Natural killer cell (primary cell): ENCODE measurements at places on chromosomes 6 and 20. TPM values are rescaled to one million over a fixed set of nuclear protein-coding genes. Genes with fewer than 3 reads are reported as not detected.

GRCh38 chr6:151647976-151648639 lies 154.3 kb downstream of the CCDC170 start:
- H3K27me3 ChIP-seq = no peaks in the 10 kb centered on the region
- H3K36me3 ChIP-seq = no peaks in the 10 kb centered on the region
- H3K4me3 ChIP-seq = no peak overlapping the region
- H3K27ac ChIP-seq = no peak overlapping the region

DNA sequence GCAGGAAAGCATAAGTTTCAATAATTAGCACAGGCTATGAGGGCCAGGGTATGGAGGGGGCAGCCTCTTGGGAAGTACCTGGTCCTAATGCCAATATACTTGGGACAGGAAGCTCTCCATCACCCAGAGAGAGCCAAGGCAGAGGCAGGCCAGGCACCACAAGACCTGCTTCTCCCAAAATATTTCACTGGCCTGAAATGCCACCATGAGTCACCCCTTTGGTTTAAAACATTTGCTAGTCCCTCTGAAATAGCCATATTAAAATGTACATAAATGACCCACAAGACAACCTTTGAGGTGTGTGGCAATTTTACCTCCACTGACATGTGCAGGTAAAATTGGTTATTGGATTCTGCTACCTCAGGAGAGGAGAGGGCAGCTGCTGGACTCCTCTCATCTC lies 23.4 kb upstream of the SCUBE3 start:
- H3K27me3 ChIP-seq = no peaks in the 10 kb centered on the region
- no peak for DNase-seq
- H3K27ac ChIP-seq = no peak overlapping the region
- H3K36me3 ChIP-seq = no peaks in the 10 kb centered on the region

GRCh38 chr6:154590756-154591155 lies 80.3 kb upstream of the CNKSR3 start:
- H3K4me1 ChIP-seq = no peaks in the 10 kb centered on the region
- H3K4me3 ChIP-seq = no peak overlapping the region
- H3K27ac ChIP-seq = no peak overlapping the region
- no peaks in the 10 kb centered on the region for H3K27me3 ChIP-seq
- DNase-seq = no peak

DNA sequence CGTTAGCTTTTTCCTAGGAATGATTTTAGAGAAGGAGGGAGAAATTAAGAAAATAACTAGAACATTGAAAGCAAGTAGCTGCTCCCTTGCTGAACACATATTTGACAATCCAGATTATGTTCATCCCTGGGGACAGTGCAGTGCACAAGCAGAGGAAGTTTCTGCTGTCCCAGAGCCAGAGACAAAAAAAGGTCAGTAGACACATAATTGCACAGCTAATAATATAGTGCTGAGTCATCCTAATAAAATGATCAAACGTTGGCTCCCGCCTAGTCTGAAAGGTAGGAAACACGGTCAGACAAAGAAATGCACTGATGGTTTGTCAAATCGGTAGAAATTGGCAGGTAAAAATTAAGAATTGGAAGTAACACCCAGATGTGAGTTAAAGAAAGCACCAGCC lies 21.7 kb upstream of the SSTR4 start:
- no peaks in the 10 kb centered on the region for H3K4me1 ChIP-seq
- no peaks in the 10 kb centered on the region for H3K36me3 ChIP-seq
- no peak for DNase-seq
- H3K27me3 ChIP-seq = no peaks in the 10 kb centered on the region
- no peak overlapping the region for H3K4me3 ChIP-seq

DNA sequence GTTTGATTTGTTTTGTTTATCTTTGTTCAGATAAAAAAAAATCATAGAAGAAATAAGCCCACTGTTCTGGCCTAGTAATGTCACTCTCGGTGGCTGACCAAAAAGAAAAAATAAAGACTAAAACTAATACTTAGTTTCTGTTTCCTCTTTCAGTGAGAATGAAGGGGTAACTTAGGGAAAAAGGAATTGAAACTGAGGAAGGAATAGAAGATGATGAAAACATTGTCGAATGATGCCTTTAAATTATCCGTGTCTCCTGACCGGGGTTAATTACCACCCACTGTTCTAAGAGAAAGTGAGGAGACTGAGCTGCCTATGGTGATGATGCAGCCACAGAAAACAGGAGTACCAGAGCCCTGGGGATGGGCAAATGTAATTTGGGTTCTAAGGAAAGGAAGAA lies 73.1 kb downstream of the PTCHD4 start:
- H3K4me3 ChIP-seq = no peak overlapping the region
- no peak overlapping the region for H3K27ac ChIP-seq
- H3K27me3 ChIP-seq = no peaks in the 10 kb centered on the region
- no peaks in the 10 kb centered on the region for H3K4me1 ChIP-seq

DNA sequence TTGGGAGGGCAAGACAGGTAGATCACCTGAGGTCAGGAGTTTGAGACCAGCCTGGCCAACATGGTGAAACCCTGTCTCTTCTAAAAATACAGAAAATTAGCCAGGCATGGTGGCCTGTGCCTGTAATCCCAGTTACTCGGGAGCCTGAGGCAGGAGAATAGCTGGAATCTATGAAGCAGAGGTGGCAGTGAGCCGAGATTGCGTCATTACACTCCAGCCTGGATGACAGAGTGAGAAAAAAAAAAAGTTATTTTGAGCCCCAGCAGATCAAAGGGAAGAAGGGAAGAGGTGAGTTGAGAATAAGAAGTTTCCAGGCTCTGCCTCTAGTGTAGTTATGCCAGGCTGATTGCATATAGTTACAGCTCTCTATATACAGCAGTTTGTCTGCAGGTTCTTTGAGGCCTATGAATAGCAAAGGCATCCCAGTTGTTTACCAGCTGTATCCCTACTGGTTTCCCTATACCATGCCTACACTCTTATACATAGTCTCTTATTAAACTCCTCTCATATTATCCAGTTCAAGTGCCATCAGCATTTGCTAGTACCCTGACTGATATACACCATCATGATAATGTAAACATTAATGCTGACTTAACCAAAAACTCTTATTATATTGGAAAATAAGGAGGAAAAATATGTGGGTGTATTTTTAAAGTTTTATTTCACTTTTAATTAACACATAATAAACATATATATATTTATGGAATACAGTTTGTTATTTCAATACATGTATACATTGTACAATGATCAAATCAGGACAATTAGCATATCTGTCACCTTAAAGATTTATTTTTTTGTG lies 823.6 kb upstream of the ADGRB3 start:
- no peak for DNase-seq
- H3K27ac ChIP-seq = no peak overlapping the region
- H3K4me3 ChIP-seq = no peak overlapping the region
- no peaks in the 10 kb centered on the region for H3K27me3 ChIP-seq
- no peaks in the 10 kb centered on the region for H3K36me3 ChIP-seq

Gene SASH1
- total RNA-seq = 0.63 TPM

GRCh38 chr6:3835785-3836184 lies 13.4 kb upstream of the FAM50B start:
- H3K27me3 ChIP-seq = no peaks in the 10 kb centered on the region
- no peak overlapping the region for H3K27ac ChIP-seq
- H3K36me3 ChIP-seq = no peaks in the 10 kb centered on the region
- no peak for DNase-seq
- H3K4me3 ChIP-seq = no peak overlapping the region

DNA sequence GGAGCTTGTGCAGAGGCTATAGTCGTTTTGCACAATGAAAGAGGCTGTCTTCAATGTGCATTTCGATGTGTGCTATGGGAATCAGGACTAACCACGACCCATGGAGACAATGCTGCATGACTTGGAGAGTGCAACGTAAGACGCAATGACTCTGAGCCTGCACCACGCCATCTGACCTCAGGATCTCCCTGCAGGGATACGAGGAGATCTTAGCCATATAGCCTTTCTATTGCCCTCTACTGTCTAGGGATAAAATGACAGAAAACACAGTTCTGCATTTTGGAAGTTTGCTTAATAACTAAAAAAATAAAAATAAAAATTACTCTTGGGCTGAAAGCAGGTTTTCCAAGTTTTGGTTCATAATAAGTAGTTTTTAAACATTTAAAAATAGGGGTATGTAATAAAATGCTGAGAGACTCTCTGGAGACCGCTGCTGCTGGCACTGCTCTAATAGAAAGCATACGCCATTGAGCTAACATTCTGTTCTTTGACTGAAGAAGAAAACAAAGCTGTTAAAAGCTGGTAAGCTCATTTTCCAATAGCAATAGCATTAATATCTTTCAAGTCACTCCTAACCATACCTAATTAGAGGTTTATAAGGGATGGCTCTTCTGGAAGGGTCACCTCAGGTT lies 87.2 kb downstream of the PDE7B start:
- DNase-seq = no peak
- no peaks in the 10 kb centered on the region for H3K27me3 ChIP-seq
- no peak overlapping the region for H3K4me3 ChIP-seq
- H3K36me3 ChIP-seq = no peaks in the 10 kb centered on the region

Gene YTHDF1
- total RNA-seq = 43.1 TPM

- no peaks in the 10 kb centered on the region for H3K36me3 ChIP-seq
- DNase-seq = no peak
- no peak overlapping the region for H3K27ac ChIP-seq
- H3K27me3 ChIP-seq = no peaks in the 10 kb centered on the region
- peaks cover 19% of the 10 kb centered on the region for H3K4me1 ChIP-seq
Measured at GRCh38 chr6:158002951-158003853, 21.5 kb downstream of the SYNJ2 start.

Gene FLRT3
- not detected for total RNA-seq

- H3K4me1 ChIP-seq = no peaks in the 10 kb centered on the region
- H3K36me3 ChIP-seq = no peaks in the 10 kb centered on the region
- H3K27me3 ChIP-seq = no peaks in the 10 kb centered on the region
Measured at GRCh38 chr6:154414021-154414813, 57.6 kb upstream of the IPCEF1 start.

Gene CST11
- total RNA-seq = not detected

GRCh38 chr6:21199262-21199661 lies 394.3 kb upstream of the SOX4 start:
- no peak for DNase-seq
- H3K27me3 ChIP-seq = no peaks in the 10 kb centered on the region
- no peak overlapping the region for H3K27ac ChIP-seq
- H3K36me3 ChIP-seq = no peaks in the 10 kb centered on the region
- no peak overlapping the region for H3K4me3 ChIP-seq

Gene MCHR2
- total RNA-seq = not detected

Gene SNAP91
- not detected for total RNA-seq

- DNase-seq = no peak
- H3K27me3 ChIP-seq = no peaks in the 10 kb centered on the region
- H3K4me1 ChIP-seq = no peaks in the 10 kb centered on the region
- H3K36me3 ChIP-seq = no peaks in the 10 kb centered on the region
Measured at GRCh38 chr20:64212755-64213154, 42.8 kb upstream of the PCMTD2 start.

- H3K4me1 ChIP-seq = peaks cover 53% of the 10 kb centered on the region
- H3K36me3 ChIP-seq = no peaks in the 10 kb centered on the region
- H3K27ac ChIP-seq = no peak overlapping the region
- DNase-seq = peak; percentile 23
Measured at GRCh38 chr6:137496909-137497720, 2.9 kb upstream of the OLIG3 start.

DNA sequence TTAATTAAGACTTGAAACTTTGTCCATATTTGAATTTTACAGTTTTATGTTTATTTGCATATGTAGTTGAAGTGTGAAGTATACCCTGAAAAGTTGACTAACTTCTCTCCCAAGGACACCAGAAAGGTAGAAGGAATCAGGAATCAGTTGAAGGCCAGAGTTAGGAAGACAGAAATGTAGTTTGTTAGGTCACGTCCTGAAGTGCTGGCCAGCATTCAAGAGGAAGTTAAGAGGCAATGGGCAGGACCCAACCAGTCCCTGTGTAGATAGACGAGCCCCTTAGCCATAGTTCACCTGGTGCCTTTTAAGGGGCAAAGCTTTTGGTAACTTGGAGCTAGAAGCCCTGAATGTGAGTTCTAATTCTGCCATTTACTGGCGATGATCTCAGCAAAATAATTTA lies 250.4 kb upstream of the KCNQ5 start:
- no peaks in the 10 kb centered on the region for H3K36me3 ChIP-seq
- no peak overlapping the region for H3K27ac ChIP-seq
- no peaks in the 10 kb centered on the region for H3K27me3 ChIP-seq
- DNase-seq = no peak
- H3K4me1 ChIP-seq = no peaks in the 10 kb centered on the region

GRCh38 chr20:51768759-51769517 lies 748 bp upstream of the ATP9A start:
- DNase-seq = no peak
- no peaks in the 10 kb centered on the region for H3K36me3 ChIP-seq
- no peak overlapping the region for H3K27ac ChIP-seq

- H3K36me3 ChIP-seq = no peaks in the 10 kb centered on the region
- no peak overlapping the region for H3K4me3 ChIP-seq
- H3K27ac ChIP-seq = no peak overlapping the region
- no peaks in the 10 kb centered on the region for H3K27me3 ChIP-seq
- no peak for DNase-seq
Measured at GRCh38 chr6:3585320-3585935, 128.6 kb upstream of the SLC22A23 start.

GRCh38 chr20:16175322-16175961 lies 397.8 kb downstream of the KIF16B start:
- H3K27me3 ChIP-seq = no peaks in the 10 kb centered on the region
- DNase-seq = peak; percentile 20
- no peaks in the 10 kb centered on the region for H3K36me3 ChIP-seq

Gene SLC52A3
- not detected for total RNA-seq

GRCh38 chr6:145087034-145087433 lies 648.3 kb downstream of the EPM2A start:
- no peaks in the 10 kb centered on the region for H3K27me3 ChIP-seq
- H3K27ac ChIP-seq = no peak overlapping the region
- H3K36me3 ChIP-seq = no peaks in the 10 kb centered on the region
- H3K4me3 ChIP-seq = no peak overlapping the region
- DNase-seq = no peak

Gene TOX2
- total RNA-seq = 1.8 TPM

DNA sequence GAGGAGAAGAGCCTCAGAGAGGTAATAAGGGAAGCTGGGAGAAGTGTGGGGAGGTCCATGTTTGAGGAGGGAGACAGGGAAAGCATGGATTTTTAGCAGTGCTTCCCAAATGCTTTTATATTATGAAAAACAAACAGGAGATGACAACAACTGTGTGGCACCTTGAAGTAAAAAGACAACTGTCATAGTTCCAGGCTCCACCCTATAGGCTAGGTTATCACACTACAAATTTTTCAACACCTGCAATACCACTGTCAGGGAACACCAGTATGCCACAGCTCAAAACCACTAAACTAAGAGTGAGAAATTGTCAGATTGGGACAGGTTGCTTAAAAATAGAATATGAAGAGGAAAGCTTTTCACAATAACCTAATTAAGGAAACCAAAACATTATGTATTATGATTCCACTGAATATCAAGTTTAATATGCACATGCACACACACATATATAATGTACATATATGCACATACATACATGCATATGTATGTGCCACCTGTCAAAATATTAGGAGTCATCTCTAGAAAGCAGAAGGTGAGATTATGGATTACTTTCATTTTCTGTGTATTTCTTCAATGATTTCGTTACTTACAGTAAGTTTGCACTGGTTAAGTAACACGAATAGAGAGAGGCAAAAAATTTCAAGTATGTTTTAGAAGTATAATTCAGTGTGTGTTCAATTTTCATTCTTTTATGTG lies 261.2 kb downstream of the PTPRK start:
- H3K4me3 ChIP-seq = peak overlapping the region; percentile 6
- H3K36me3 ChIP-seq = no peaks in the 10 kb centered on the region
- H3K27me3 ChIP-seq = no peaks in the 10 kb centered on the region

GRCh38 chr6:119077643-119078375 lies 655 bp downstream of the FAM184A start:
- no peak overlapping the region for H3K27ac ChIP-seq
- H3K27me3 ChIP-seq = peaks cover 13% of the 10 kb centered on the region
- peak overlapping the region; percentile 42 for H3K4me3 ChIP-seq
- peaks cover 10% of the 10 kb centered on the region for H3K4me1 ChIP-seq
- no peaks in the 10 kb centered on the region for H3K36me3 ChIP-seq
